Activated CD8-positive, alpha-beta T cell treated with anti-CD3 and anti-CD28 coated beads, Interleukin-2, amount 10 ng/mL, durations not matched to agents 7 days and 5 days (primary cell): ENCODE measurements at places on chromosomes 16 and 17. TPM values are rescaled to one million over a fixed set of nuclear protein-coding genes. Genes with fewer than 3 reads are reported as not detected.
A peak's percentile ranks its signal among the peaks of the same experiment; 100 is the strongest.

CEP295NL gene
- not detected for total RNA-seq

DNA sequence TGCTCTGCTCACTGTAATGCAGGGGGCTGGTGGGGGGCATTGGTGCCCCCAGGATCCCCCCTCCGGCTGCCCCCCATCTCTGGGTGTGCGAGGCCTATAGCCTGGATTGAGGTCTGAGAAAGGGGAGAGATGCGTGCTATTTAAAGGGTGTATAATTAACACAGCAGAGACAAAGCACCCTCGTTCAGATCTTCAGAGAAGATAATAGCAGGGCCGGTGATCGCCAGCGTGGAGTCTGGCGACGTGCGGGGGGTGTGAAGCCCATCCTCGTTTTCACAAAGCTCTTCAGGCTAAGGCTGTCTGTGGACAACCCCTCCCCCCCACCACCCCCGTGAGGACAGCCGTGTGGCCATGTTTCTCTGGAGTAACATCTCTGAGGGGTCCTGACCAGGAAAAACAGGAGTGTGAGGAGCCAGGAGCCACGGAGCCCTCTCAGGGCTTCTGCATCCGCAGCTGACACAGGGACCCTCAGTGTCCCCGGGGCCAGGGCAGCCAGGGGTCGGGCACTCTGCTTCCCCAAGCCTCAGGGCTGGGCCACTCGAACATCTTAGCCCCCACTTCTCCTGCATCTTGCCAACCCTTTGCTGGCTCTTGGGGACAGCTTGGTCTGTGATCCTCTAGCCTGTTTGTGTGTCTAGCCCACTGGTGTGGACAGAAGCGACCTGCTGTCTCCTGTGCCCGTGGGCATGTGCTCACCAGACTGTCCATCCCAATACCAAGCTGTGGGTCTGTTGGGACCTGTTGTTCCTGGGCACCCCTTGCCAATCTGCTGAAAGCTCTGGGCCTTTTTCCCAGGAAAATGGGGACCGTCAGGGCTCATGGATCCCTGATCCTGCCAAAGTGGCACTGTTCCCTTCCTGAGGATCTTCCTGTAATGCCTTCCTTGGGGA is 58.9 kb downstream of the BAIAP2 start:
- peak; percentile 28 for DNase-seq
- H3K27me3 ChIP-seq = peaks cover 2% of the 10 kb centered on the region
- peak overlapping the region; percentile 10 for H3K4me3 ChIP-seq
- H3K36me3 ChIP-seq = no peaks in the 10 kb centered on the region
- peaks cover 43% of the 10 kb centered on the region for H3K4me1 ChIP-seq
- H3K27ac ChIP-seq = peak overlapping the region; percentile 88

- H3K36me3 ChIP-seq = no peaks in the 10 kb centered on the region
- no peak overlapping the region for H3K27ac ChIP-seq
- DNase-seq = no peak
- no peaks in the 10 kb centered on the region for H3K27me3 ChIP-seq
Observed at GRCh38 chr17:67026341-67026740, 18.0 kb upstream of the CACNG1 start.

DNA sequence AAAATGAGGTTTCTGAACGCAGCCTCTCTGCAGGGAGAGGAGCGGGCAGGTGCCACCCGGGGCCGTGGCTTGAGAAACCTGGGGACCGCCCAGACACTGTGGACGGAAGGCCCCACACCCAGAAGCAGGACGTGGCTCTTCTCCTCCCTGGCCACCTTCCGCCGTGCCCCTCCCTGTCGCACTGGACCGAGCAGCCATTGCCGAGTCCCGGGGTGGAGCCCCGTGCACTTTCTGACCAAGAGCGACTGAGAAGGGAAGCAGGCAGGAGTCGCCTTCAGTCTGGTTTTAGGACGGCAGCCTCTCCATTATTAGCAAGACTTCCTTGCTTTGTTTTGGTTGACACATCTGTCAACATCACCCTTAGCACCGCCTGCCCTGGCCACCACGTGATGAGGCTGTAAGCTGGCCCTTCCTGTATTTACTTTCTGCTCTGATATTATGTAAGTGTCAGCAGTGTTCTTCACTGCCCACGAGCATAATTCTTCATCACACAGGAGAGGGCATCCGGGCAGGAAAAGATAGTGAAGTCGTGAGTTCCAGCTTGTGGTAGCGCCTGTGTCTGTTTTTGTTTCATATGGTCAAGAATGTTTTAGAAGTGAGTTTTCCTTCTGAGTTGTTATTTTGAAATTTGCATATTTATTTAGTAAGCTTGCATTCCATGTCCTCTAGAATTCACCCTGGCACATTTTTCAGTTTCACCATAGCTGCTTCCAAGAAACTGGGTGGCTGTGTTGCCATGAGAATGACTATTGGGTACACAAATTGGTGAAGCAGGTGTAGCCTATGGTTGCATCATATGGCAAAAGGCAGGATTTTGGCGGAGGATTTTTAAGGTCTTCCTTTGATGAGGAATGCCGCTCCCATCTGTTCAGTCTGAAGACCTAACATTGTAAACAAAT is 1.0 kb downstream of the HERPUD1 start:
- peaks cover 2% of the 10 kb centered on the region for H3K27me3 ChIP-seq
- peak overlapping the region; percentile 99 for H3K4me3 ChIP-seq
- H3K27ac ChIP-seq = peak overlapping the region; percentile 99
- peaks cover 51% of the 10 kb centered on the region for H3K36me3 ChIP-seq

CIBAR2 gene
- total RNA-seq = not detected

CBX2 gene
- total RNA-seq = 16.5 TPM

DNA sequence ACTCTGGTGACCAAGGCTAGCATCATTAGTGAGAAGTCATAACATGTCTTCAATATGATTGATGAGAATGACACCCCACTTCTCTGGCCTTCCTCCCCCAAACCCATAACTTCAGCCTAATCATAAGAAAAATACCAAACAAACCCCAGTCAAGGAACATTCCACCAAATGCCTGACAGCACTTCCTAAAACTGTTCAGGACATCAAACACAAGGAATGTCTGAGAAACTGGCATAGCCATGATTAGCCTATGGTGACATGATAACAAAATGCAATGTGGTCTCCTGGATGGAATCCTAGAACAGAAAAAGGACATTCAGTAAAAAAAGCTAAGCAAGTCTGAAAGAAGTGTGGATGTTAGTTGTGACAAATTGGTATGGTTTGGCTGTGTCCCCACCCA is 24.7 kb upstream of the TBX4 start:
- no peak overlapping the region for H3K4me3 ChIP-seq
- no peaks in the 10 kb centered on the region for H3K36me3 ChIP-seq
- H3K4me1 ChIP-seq = no peaks in the 10 kb centered on the region
- no peak for DNase-seq
- no peak overlapping the region for H3K27ac ChIP-seq

DNA sequence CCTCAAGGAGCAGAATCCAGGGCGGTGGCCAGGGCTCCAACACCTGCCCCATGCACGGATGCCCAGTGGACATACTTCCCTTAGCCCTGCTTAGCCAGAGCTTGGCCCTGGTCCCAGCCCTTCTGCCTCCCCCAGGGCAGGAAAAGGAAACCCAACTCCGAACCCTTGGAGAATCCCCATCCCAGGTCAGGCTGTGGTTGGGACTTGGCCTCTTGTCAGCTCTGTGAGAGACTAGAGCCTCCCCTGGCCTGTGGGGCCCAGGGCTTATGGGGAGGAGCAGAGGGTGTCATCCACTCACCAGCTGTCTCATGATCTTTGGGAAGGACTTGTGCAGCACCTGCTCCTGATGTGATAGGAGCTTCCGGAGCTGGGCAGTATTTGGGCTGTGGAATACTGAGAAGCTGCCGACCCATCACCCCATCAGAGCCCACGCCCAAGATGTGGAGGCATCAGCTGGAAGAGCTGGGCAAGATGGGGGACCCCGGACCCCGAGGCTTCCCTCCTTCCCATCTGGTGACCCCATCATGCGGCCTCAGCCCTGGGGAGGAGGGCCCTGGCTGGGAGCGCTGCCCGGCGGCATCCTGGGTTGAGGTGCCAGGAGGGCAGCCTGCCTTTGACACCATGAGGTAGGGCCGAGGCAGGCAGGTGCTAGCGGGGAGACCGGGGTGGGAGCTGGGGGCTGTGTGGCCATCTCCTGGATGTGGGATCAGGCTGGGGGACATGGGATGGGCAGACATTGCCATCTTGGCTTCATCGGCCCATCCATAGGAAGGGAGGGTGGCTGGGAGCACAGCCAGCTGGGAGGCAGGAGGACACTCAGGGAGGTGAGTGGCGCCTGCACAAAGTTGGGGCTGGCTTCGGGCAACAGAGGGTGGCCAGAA is 45.1 kb downstream of the TNFRSF13B start:
- H3K27me3 ChIP-seq = no peaks in the 10 kb centered on the region
- no peak overlapping the region for H3K4me3 ChIP-seq
- H3K4me1 ChIP-seq = no peaks in the 10 kb centered on the region
- no peak overlapping the region for H3K27ac ChIP-seq
- no peaks in the 10 kb centered on the region for H3K36me3 ChIP-seq

- peaks cover 37% of the 10 kb centered on the region for H3K36me3 ChIP-seq
- no peaks in the 10 kb centered on the region for H3K27me3 ChIP-seq
- H3K4me1 ChIP-seq = no peaks in the 10 kb centered on the region
- DNase-seq = peak; percentile 74
- no peak overlapping the region for H3K27ac ChIP-seq
Observed at GRCh38 chr16:22318690-22319358, 21.6 kb downstream of the POLR3E start.

GRCh38 chr17:1147664-1148063 is 32.1 kb downstream of the ABR start:
- H3K4me1 ChIP-seq = no peaks in the 10 kb centered on the region
- H3K27ac ChIP-seq = no peak overlapping the region
- no peak overlapping the region for H3K4me3 ChIP-seq

PTX4 gene
- total RNA-seq = not detected
